CD4-positive, alpha-beta T cell treated with Interleukin-15 for 4 hours (primary cell): ENCODE measurements at places on chromosomes 1 and 21.
A peak's percentile ranks its signal among the peaks of the same experiment; 100 is the strongest.

DNA sequence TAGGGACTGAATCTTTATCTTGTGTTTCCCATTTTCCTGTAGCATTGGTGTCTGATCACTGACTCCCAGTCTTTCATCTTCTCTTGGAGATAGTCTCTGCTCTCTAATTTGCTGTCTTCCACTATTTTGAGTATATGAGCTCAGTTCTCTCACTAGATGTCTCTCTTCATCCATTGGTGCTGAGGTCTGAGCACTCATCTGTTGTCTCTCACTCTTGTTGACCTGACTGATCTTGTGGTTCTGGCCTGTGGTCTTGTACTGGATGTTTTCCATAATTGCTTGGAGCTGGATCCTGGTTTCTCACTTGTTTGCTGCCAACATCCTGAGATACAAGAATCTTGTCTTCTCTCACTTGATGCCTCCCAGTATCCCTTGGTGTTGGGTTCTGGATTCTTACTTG is 25.1 kb upstream of the S100A11 start:
- DNase-seq, result no peak

- no peak for DNase-seq
Observed at GRCh38 chr1:177739780-177740179, 230.1 kb downstream of the SEC16B start.

DNA sequence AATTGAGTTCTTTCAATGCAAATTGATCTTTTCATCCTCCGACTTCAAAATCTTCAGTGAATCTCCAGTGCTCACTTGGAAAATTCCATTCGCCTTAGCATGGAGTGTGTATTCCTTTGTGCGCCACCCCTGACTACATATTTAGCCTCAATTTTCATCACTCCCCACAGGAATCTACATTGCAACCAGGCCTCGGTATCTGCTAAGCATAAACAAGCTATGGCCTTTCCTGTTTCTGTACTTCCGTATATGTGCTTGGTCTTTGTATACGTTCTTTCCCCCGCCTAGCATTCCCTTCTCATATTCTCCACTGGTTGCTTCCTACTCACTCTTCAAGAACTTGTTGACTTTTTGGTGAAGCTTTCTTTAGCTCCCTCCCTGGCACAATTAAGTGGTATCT is 470.8 kb downstream of the LMO4 start:
- DNase-seq, result no peak

DNA sequence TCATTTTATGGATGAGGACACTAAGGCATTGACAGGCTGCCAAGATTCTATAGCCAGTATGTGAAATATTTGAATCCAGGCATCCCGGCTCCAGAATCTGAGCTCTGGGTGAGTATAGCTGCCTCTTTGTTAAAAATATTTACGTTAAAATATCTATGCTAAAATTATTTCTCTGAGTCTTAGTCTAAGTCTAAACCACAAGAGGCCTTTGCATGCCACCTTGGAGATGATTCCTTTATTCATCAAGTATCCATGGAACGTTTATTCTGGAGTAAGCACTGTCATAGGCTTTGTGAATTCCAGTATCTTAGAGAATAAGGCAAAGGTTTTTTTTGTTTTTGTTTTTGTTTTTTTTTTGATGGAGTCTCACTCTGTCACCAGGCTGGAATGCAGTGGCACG is 116.4 kb downstream of the GREM2 start:
- no peak for DNase-seq

- DNase-seq, result no peak
Observed at GRCh38 chr1:173862769-173863223, 5.0 kb downstream of the GAS5 start.

DNA sequence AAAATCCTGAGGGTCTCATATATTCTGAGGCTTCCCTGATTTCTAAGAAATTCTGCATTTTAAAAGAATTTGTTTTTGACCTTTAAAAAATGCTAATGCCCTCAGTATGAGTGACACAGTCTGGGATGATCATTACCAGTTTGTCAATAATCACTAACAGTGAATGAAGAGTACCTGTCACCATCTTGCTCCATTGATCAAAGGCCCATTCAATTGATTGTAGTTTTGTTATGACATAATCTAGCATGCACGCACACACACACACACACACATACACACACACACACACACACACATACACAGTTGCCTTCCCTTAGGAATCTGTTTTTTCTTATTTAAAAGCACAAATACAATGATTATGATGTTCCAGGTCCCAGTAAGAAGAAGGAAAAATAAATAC is 250.4 kb downstream of the NFIA start:
- no peak for DNase-seq

GRCh38 chr1:5907386-5907785 is 84.8 kb downstream of the NPHP4 start:
- DNase-seq, result no peak

DNA sequence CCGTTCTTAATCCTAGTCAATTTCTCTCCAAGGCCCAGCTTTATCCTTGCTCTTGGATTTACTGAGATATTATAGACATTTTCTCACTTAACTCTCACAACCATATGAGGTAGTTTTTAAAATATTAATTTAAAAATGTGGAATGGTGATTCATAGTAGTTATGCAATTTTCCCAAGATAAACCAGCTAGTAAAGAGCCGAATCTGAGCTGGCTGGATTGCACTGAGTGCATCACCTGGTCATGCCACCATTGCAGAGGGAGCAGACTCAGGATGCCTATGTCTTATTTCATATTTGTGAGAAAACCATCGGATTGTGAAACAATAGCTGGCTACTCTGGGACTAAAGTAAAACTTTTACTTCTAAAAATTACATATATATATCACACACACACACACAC is 494.0 kb downstream of the KCNT2 start:
- DNase-seq, result no peak

DNA sequence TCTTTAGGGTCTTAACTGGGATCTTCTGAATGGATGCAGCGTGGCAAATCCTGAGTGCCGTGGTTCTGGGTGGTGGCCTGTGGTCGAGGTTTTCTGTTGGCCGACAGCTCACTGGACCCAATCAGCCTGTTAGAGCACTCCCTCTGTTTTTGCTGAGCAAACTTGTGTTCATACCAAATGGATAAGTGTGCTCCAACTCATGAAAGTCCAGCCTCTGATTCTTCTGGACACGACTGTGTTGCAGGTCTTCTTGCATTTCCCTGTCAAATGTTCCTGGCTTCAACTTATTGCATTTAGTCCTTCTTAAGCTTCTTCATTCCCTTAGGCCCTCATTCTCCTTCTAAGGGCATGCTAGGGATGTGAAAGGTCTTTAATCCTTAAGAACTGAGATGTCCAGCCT is 63.7 kb downstream of the AJAP1 start:
- no peak for DNase-seq

DNA sequence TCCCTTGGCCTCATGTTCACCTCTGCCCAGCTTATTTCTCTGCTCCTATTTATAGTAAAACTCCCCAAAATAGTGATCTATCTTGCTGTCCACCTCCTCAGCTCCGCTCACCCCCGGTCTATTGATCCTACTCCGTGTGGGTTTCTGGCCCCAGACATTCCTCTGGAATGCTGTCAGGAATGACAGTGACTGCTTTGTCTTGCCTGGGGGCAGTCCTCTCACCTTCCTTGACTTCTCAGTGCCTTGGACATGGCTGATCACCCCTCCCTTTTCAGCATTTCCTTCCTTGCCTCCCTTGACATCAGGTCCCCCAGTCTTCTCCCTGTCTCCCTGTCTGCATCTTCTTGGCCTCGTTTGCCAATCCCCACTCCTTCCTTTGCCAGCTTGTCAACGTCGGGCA is 108.1 kb upstream of the BACE2 start:
- no peak for DNase-seq

DNA sequence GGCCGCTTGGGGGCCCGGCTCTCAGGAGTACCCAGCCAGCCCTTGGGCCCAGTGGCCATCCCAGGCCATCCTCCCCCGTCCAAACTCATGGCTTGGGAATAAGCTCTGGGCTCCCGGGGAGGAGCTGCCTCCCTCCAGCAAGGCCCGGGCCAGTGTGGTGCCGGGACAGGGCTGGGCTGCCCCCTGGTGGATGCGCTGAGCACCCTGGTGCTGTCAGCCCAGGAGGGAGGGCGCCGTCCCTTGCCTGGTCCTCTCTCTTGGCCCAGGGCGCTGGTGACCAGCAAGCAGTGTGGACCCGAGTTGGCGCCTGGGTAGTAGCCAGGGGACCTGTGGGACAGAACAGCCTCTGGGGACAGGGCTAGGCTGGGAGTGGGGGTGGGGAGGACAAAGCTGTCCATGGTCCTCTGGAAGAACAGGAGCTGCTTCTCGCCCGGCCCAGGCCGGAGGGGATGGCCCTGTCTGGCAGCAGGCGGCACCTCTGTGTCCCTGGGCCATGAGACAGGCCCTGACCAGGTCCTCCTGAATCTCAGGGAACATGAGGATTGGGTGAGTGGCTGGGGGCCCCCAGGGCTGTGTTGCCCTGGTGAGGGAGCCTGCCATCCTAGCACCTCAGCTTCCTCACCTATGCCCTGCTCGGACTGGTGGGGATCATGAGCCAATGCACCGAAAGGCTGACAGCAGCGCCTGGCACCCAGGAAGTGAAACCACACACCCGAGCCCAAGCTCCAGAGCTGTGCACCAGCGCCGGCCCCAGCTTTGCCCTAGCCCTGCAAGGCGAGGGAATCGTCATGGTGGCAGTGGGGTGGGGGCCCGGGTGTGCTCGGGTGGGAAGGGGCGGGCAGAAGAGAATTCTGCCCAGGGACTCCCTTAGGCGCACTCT is 9.4 kb downstream of the MORN1 start:
- DNase-seq, result peak; percentile 73

DNA sequence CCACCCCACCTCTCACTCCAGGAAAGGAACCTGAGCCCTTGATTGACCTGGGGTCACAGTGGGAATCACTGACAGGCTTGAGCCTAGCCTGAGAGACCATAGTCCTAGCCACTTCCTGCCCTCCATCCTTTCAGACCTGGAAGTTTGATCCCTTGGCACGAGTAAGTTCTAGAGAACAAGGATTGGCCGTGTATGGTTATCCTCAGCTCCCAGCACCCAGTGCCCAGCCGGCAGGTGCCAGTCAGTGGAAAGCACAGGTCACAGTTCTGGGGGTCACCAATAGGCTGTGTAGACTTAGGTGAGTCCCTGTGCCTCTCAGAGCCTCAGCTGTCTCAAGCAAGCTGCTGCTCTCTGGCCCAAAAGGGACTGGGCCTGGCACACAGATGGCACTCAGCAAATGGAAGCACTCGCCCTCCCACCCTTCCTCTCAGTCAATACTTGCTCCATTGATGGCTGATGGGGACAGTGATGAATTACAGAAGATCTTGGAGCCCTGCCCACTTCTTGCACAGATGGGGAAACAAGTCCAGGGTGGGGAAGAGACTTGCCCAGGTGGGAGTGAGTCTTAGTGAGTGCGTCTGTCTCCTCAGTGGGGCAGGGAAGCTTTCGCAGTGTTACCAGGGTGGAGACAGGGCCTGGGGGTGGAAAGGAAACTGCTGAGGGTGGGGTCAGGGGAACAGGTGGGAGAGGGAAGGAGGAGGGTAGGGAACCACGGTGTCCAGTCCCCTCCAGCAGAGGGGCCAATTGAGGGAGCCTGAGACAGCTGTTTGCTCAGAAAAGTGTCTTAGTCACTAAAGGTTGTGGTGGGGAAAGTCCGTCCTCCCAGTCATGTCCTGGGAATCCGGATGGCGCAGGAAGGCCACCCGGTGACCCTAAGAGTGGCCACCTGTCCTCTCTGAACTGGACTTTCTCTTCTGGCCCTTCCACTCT is 2.6 kb upstream of the KCNQ4 start:
- DNase-seq, result no peak

- no peak for DNase-seq
Observed at GRCh38 chr1:6248932-6249738, 5.2 kb downstream of the HES3 start.

- DNase-seq, result no peak
Observed at GRCh38 chr1:68820151-68820550, 323.3 kb upstream of the DEPDC1 start.

- no peak for DNase-seq
Observed at GRCh38 chr1:40806731-40807695, 23.4 kb downstream of the KCNQ4 start.

DNA sequence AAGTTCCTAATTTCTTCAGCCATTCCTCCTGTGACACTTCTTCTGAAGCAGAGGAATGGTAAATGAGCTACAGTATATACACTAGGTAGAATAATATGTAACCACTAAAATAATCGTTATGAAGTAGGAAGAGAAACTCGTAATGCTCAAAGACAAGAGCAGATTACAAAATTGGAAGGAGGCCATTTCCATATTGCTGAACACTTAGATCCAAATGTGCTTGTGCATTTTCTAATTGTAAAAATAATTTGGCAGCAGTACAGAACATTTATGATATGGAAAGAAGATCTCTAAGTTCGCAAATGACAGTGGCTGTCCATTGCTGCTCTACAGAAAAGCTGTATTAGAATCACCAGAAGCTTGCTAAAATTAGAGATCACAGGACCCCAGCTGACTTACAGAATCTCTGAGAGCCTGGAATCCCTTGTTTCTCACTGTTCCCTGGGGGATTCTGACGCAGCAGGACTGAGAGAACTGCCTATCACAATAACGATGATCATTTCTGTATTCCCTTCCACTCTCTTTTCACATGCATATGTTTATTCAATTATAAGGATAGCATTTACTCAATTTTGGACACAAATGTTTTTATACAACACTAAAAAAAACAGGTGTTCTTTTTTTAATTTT is 242.1 kb downstream of the OMA1 start:
- no peak for DNase-seq

- no peak for DNase-seq
Observed at GRCh38 chr1:225613006-225613405, 39.9 kb downstream of the ENAH start.

GRCh38 chr1:87905651-87906050 is 577.0 kb downstream of the LMO4 start:
- no peak for DNase-seq

DNA sequence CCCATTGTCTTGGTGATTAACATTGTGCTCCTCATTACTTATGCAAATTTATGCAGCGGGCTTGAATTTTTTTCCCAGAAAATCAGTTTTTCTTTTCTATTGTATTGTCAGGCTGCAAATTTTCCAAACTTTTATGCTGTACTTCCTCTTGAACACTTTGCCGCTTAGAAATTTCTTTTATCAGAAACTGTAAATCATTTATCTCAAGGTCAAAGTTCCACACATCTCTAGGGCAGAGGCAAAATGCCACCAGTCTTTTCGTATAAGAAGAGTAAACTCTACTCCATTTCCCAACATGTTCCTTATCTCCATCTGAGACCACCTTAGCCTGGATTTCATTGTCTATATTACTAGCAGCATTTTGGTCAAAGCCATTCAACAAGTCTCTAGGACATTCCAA is 113.9 kb upstream of the OLFM3 start:
- no peak for DNase-seq

- DNase-seq, result no peak
Observed at GRCh38 chr1:109213345-109213823, 334 bp upstream of the SARS1 start.

GRCh38 chr1:113782406-113782805 is 23.1 kb upstream of the PHTF1 start:
- DNase-seq, result no peak
